ENCODE measurements at places on chromosomes 5 and 9.
A peak's percentile ranks its signal among the peaks of the same experiment; 100 is the strongest.

GRCh38 chr5:179488491-179488890 lies 61.9 kb upstream of the RUFY1 start:
- DNase-seq = no peak

- peak; percentile 30 for DNase-seq
These were observed at the start of gene SUSD3 for GRCh38 chr9:93058355-93059010. Gene SUSD3 (plus strand): TSS chr9:93058701. CDS start chr9:93058743, 42 bp downstream.

DNA sequence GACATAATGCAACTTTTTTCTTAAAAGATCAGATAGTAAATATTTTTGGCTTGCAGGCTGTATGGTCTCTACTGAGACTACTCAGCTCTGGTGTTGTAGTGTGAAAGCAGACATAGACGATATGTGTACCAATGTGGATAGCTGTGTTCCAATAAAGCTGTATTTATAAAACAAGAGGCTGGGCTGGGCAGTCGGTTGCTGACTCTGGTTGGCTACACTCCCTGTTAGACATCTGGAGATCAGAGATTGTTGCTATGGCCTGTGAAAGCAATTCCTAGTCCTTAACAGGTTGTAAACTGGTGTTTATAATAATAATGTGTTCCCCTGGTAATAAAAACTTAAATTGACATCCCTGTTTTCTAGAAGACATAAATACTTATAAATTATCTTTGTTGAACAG lies 24.4 kb upstream of the SCAMP1 start:
- DNase-seq = no peak

- DNase-seq = no peak
These were observed 5.5 kb upstream of the OR2V1 start for GRCh38 chr5:181136361-181136955.

- peak; percentile 58 for DNase-seq
These were observed at the start of gene DOK3 for GRCh38 chr5:177509381-177509951. Gene DOK3 (minus strand): TSS chr5:177509826. CDS start chr5:177509540, 286 bp downstream.

DNA sequence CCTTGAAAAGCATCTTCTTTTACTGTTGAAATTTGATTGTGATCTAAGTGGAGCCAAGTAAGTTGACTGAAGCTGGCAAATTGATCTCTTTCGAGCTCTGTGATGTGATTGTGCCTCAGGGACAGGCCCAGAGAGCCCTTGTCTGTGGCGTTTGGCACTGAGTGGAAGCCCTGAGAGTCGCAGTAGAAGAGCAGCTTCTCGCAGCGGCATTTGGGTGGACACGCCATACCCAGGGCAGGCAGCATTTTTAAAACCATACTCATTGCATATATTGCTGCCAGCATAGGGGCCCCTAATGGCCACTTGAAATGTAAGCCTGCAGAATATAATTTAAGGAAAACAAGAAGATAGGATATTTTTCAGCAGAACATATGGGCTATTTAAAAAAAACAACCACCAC lies 894 bp downstream of the LRRTM2 start:
- no peak for DNase-seq

GRCh38 chr5:151632524-151632923 lies 41.4 kb upstream of the FAT2 start:
- no peak for DNase-seq

GRCh38 chr5:175166026-175166425 lies 278.0 kb downstream of the DRD1 start:
- DNase-seq = no peak

GRCh38 chr5:67246108-67246507 lies 49.5 kb upstream of the CD180 start:
- DNase-seq = peak; percentile 89

DNA sequence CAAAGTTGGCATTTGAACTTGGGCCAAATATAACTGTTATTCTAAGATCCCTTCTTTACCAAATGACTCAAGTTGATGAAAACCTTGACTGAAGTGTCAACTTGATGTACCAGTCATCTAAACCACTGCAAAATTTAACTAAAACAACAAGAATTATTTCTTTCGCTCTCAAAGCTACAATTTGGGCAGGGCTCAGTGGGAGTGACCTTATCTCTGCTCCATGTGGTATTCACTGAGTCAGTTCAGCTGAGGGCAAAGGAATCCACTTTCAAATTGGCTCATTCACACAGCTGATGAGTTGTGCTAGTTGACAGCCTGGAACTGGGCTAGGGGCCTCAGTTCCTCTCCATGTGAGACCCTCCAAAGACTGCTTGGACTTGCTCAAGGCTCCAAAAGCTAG lies 166.3 kb downstream of the RORB start:
- DNase-seq = no peak

DNA sequence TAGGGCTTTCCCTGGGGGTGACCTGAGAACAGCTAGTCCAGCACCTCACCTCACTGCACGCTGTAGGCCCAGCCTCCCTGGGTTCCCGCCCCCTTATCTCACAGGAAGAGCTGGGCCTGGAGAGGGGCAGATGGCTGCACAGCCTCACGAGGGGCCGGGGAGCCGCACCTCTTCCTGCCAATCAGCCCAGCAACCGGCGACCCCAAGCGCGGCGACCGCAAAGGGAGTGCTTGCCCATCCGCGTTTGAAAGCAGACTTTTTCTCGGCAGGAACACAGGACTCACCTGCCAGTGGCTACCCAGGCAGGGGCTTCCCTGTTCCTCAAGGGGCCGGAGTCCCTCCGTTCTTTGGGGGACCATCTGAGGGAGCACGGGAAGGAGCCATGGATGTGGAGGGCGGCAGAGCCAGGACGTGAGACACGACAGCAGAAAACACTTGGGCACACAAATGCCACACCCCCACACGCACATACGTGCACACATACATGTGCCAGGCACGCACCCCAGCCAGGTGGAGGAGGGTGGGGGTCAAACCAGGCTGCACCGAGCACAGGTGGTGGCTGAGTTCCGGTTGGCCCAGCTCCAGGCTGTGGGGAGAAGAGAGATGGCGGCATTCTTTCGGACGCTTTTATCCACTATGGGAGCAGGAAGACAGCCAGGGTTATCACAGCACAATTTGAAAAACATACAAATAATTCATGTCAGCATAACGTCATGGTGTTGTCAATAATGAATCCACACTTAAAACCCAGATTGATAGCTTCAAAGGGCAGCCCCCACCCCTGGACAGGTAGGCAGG lies 11.3 kb downstream of the TMEM250 start:
- no peak for DNase-seq

- no peak for DNase-seq
These were observed 6.8 kb upstream of the MRPS30 start for GRCh38 chr5:44801992-44802391.

DNA sequence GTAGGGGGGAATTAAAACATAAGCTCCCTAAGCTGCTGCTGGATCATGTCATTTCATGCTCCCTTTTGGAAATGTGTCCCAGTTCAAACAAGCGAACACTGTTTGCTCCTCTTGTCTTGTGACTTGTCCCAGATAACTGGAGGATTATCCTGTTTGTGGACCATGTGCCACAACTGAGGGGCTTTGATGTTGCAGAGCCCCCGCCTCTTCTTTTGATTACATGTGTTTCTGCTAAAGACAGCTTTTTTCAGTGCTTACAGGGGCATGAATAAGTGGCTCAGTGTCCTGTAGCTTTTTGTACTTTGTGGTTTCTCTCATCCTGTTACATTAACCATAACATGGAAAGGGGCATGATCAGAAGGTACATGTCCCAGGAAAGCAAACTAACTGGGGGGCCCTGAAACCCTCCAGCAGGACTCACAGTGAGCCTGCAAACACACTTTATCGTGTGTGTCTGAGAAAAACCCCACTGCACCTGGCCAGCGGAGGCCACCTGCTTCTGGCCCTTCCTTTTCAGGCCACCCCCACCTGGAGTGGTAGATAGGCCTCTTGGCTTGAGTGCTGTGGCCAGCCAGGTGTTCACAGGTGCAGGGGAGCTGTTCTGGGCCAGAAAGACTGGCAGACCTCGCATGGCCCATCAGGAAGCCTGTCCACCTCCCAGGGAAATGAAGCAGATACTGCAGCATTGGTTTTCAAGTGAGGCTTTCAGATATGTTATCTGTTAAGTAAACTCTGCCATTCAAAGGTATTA lies 285.6 kb downstream of the FANCC start:
- DNase-seq = no peak

DNA sequence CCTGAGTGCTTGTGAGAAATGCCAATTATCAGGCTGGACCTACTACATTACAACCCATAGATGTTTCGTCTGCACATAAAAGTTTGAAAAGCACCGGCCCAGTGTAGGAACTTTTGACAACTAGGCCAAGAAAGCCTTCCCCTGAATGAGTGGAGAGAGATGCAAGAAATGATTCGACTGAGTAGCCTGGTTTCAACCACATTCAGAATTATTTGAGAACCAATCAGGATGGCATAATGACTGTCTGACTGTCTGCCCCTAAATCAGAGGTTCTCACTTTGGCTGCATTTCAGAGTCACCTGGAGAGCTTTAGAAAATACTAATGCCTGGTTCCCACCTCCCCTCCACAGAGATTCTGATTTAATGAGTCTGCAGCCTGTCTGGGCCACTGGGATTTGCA lies 61.1 kb downstream of the FRMD3 start:
- DNase-seq = no peak

- DNase-seq = no peak
These were observed 214.0 kb upstream of the DAB2 start for GRCh38 chr5:39638813-39639212.

- no peak for DNase-seq
These were observed 79.7 kb downstream of the ARHGAP26 start for GRCh38 chr5:142849880-142850279.

DNA sequence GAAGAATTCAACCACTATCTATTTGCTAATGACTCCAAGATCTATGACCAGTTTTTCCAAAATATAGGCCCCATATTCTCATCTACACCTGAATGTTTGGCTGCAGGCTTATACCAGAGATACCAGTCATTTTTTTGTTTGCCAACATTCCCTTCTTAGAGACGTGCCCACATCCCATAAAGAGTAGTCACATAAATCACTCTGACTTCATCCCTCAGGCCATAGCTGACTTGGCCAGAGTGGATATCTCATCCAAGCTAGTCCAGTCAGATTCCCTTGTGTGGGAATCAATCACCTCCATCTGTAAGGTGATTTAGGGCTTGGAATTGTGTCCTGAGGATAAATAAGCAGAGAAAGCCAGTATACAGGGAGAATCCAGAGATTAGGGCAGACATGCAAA lies 124.3 kb upstream of the SLC24A2 start:
- DNase-seq = no peak

Data from inflammatory macrophage treated with lipopolysaccharide for 1 hour (primary cell).